Renal cortex interstitium (tissue), 15 donors: ENCODE measurements at places on chromosomes 4 and X. TPM values are rescaled to one million over a fixed set of nuclear protein-coding genes. Genes with fewer than 3 reads are reported as not detected.

MAP3K15 gene
- polyA plus RNA-seq: 3.5 TPM

SCRG1 gene
- polyA plus RNA-seq: 0.53 TPM

DNA sequence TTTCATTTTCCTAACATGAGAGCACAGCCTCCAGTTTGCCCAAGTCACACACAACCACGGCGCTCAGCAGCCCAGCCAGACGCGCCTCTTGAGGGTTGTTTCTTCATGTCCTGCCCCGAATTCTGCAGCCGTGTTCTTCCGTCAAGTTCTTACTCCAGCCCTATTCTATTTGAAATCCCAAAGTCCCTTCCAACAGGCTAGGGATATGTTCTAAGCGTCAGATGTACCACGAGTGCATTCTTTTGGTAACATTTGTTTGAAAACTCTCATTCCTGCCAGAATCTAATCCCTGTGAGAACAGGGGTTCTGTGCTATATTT, 23.1 kb downstream of the ACSL1 start:
- DNase-seq: no peak

DNA sequence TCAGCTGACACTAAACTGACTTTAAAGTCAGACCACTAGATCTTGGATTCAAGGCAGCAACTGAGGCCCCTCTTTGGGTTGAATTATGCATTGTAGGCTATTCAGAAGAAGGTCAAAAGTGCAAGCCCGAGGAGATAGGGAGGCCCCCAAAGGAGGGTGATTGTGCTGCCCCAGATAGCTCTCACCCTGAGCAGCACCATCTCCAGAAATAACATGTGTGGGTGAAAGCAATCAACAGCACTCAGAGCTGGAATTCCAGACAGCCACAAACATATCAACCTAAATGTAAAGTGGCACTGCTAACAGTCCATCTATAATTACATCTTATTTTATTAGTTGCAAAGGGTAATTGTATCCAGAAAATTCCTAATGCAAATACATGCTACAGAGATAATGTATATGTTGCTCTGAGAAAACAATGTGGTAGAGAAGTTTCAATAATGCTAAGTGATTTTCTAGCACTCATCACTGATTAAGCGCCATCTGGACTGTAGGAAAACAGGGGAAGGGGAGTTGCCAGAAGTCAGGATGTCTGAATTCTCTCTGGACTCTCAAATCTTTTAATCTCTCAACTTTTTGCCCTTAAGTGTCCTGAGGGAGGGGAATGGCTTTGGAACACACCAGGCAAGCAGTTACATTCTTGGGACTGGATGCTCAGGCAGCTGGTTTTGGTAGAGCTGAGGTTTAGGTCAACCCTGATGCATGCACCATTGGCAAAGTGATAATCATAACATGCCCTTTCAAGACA, 61.8 kb upstream of the SFRP2 start:
- no peak for DNase-seq

GRCh38 chr4:128579154-128579853, 230.2 kb upstream of the JADE1 start:
- no peak for DNase-seq

GRCh38 chr4:11312389-11312788, 116.3 kb downstream of the HS3ST1 start:
- DNase-seq: no peak

- DNase-seq: no peak
Observed at GRCh38 chr4:1531683-1532548, 125.7 kb upstream of the NKX1-1 start.

DNA sequence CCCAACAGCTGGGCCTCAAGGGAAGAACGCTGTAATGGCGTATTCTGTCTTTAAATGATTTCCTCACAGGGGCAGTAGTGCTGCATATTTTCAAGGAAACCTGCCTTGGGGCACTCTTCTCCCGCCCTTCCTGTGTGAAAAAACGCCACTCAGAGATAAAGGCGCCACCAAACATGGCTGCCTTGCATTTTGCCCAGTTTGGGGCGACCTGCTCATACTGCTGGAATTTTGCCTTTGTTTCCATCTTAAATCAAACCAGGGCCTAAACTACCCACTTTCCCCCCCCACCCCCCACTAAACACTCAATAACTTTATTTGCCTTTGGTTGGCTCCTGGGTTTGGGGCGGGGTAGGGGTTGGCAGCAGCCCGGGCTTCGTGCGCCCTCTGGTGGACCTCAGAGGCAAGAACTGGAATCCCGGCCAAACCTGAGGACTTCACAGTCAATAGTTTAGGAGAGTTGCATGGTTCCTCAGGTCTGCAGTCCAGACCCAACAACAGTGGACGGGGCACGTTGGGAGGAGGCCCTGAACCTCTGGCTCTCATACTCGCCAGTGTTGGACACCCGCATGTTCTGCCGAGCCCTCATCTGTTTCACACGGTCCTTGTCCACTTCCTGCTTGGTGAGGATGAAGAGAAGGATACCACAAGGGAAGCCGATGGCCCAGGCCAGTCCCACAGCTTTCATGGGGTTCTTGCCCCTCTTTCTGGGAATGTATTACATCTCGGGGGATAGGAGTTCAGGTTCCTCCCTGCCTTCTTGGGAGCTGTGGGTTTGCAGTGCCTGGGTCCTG, 220.1 kb upstream of the STK26 start:
- no peak for DNase-seq

DNA sequence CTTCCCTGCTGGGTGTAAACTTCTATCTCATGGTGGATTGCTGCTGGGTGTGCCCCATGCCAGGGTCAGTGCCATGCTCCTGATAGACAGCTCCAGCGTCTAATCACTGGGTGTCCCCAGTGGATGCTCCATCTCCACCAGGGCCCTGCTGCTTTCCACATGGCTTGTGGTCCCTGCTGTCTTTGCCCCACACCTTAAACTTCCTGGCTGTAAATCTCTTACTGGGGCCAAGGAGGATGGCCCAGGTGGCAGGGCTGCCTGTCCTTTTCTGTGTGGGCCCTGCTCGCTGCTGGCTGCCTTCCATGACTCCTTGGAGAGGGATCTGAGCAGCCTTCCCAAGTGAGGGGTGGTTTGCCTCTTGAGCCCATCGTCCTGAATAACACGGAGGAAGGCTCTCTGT, 51.8 kb downstream of the RGS12 start:
- no peak for DNase-seq

GRCh38 chr4:86432559-86433134, 72.8 kb upstream of the MAPK10 start:
- DNase-seq: no peak

DNA sequence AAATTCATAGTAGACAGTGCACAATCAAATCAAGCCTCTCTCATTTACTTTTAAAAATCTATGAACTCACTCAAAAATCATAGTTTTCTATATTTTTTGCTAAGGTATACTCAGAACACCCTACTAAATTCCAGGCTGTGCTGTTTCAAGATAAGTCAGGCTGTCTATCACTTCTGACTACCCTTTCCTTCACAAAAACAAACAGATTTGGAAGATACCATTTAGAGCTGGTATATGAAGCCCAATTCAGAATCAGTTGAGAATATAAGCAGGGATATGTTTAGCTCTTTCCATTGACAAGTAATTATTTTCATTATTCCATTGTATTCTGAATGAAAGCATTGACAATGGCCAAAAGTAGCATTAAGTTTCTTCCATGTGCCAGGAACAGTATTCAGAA, 53.1 kb downstream of the CXCL1 start:
- DNase-seq: no peak

GRCh38 chr4:156193800-156194199, 240.1 kb upstream of the CTSO start:
- DNase-seq: no peak

GRCh38 chr4:56156141-56156540, 207.4 kb downstream of the CEP135 start:
- no peak for DNase-seq
